DMS153 (cell line): ENCODE measurements at places on chromosomes 6 and 20.

DNA sequence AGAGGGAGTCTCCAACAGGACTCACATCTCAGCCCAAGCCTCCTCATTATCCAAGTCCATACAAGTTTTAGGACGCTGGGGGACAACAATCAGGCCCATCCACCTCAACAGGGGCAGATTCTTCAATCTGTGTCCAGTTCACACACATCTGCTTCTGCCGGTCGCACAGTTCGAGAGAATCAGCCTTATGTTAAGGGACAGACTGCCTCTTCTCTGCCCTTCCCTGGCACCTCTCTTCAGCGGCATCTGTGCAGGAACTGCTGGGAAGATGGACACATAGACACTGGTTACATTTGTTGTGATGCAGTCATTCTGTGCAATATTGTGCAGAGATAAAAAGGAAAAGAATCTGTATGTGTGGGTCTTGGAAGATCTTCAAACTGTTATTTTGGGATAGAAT lies 21.0 kb downstream of the ULBP1 start:
- no peak for DNase-seq

- no peak for DNase-seq
Measured at GRCh38 chr6:81708113-81708699, 44.3 kb downstream of the TENT5A start.

DNA sequence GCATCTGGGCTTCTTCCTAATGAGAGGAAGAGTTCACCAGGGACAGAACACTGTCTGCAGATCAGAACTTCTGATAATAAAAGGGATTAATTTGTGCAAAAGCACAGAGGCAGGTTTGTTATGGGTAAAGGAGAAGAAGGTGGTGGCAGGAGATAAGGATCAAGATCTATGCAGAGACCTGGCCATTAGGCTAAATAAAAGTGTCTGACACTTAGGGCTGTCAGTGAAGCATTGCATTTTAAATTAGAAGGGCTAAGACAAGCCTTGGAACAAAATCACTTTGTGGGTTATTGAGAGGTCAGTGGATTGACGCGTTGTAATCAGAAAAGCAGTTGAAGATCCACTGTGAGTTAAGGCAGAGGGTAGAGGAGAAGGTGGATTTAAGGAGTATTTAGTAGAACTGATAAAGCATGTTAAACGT lies 76.8 kb downstream of the MAP3K4 start:
- DNase-seq, result no peak

GRCh38 chr6:69128411-69128810 lies 493.3 kb downstream of the ADGRB3 start:
- DNase-seq, result no peak

DNA sequence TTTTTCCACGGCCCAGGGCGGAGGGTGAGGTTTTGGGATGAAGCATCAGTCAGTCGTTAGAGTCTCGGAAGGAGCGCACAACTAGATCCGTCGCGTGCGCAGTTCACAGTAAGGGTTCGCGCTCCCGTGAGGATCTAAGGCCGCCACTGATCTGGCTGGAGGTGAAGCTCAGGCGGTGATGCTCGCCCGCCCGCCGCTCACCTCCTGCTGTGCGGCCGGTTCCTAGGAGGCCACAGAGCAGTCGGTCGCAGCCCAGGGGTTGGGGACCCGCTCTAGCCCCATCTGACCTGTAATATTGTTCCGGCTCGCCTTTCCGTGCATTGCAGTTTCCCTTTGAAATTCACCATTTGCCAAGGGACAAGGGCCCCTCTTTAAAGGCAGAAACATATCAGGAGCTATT lies 244.7 kb downstream of the TFAP2C start:
- no peak for DNase-seq

- DNase-seq, result no peak
Measured at GRCh38 chr6:116511424-116512110, at the start of gene CALHM5. CALHM5 (plus strand) TSS chr6:116511639; CDS start chr6:116511697, 58 bp downstream.

DNA sequence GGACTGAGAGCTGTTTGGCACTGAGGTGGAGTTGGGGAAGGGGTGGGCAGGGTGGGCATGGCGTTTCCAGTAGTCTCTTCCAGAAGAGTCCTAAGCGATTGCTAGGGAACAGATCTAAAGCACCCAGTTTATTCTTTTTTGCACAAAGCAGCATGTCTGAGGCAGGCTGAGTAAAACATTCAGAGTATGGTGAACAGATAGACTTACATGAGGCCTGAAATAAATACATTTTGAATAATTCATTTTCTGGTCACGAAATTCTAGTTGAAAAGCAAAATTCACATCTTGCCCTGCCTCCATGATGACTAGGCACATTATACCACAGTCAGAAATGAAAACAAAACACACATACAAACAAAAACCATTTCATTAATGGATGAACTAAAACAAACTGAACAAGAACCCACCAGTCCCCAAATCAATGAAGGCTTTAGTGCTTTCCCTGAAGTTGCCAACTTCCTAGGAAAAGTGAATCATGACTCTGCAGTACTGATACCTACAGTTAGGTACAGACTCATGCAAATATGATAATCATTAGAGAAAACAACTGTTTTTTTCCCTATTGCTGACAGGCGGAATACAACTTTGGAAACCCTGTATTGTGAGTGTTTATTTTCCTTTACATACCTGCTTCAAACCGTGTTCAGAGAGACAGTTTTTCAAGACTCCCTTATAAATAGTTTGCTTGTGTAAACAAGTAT lies 702.9 kb upstream of the POU3F2 start:
- DNase-seq, result no peak

DNA sequence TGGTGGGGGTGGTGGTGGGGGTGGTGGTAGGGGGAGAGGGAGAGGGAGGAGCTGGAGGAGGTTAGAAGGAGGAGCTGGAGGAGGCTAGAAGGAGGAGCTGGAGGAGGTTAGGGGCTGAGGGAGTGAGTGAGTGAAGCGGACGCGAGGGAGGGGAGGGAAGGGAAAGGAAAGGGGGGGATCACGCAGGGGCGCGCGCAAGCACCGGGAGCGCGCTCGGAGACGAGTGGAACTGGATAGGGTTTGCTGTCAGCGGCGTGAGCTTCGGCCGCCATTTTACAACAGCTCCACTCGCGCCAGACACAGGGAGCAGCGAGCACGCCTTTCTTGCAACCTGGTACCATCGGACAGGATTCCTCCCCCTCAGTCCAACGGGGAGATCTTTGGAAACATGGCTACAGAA lies 90.5 kb upstream of the FERMT1 start:
- no peak for DNase-seq

DNA sequence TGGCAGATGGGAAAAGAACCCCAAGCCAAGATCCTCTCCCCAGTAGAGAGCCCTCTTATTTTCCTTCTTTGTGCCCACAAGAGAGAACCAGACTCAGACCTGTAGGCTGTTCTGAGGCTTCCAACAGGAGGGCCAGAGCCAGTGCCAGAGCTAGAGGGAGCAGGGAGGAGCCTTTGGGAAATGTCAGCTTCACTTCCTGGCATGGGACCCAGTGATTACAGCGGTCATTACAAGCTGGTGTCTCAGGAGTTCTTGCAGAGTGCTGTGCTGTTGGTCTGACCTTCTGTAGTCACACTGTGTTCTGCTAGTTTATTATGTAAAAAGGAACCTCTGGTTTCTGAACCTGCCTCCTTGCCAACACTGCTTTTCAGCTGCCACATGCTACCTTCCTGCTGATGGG lies 38.9 kb downstream of the STK35 start:
- no peak for DNase-seq

- no peak for DNase-seq
Measured at GRCh38 chr20:58128635-58129625, 99.5 kb downstream of the ANKRD60 start.

- no peak for DNase-seq
Measured at GRCh38 chr6:16697437-16698161, 63.7 kb downstream of the ATXN1 start.

DNA sequence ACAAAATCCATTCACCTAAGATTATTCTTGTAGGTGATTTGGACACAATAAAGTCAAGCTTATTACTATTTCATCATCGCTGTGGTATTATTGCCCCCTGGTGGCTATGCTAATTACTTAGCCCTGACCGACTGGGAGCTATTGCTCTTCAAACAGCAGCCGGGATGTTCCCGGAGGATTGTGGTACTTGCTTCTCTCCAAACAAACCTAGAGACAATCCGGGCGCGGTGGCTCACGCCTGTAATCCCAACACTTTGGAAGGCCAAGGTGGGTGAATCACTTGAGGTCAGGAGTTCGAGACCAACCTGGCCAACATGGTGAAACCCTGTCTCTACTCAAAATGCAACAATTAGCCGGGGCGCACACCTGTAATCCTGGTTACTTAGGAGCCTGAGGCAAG lies 15.4 kb upstream of the STMND1 start:
- DNase-seq, result no peak

GRCh38 chr6:153852481-153852880 lies 186.6 kb upstream of the OPRM1 start:
- no peak for DNase-seq

DNA sequence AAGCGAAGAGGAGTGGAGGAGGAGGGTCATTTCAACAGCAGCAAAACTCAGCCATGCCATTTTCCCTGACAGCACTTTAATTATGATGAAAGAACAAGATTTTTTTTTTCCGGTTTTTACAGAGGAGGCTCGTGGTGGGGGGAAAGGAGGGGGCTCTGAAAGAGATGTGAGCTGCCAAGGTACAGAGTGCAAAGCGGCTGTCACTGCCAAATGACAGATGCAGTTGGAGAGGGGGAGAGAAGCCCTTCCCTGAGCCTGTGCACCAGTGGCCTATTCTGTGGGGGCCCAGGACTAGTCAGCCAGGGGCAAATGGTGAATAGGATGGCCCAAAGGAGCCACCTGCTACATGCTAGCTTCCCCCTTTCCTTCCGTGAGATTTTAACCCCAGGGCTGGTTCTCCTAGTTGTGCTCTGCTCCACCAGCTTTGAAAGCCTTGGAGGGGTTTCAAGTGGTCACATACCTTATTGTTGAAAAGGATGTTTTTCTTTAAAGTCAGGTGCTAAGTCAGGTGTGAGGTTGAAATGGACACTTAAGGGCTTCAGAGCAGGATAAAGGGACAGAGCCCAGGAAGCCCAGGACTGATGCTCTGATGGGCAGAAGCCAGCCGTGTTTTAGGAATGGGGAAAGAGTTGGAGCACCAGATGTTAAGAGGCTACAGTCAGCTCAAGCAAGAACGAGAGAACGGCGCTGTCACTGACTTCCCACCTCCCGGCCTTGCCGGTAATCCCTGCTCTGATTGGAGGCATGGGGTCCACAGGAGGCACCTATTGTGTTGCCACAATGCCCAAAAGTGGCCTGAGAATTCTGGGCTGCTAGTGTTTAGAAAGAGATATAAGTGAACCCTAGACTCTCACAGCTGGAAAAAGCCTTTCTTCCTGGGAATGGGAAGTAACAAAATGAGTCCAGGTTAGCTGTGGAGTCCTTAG lies 24.8 kb downstream of the GNAS start:
- DNase-seq, result no peak

DNA sequence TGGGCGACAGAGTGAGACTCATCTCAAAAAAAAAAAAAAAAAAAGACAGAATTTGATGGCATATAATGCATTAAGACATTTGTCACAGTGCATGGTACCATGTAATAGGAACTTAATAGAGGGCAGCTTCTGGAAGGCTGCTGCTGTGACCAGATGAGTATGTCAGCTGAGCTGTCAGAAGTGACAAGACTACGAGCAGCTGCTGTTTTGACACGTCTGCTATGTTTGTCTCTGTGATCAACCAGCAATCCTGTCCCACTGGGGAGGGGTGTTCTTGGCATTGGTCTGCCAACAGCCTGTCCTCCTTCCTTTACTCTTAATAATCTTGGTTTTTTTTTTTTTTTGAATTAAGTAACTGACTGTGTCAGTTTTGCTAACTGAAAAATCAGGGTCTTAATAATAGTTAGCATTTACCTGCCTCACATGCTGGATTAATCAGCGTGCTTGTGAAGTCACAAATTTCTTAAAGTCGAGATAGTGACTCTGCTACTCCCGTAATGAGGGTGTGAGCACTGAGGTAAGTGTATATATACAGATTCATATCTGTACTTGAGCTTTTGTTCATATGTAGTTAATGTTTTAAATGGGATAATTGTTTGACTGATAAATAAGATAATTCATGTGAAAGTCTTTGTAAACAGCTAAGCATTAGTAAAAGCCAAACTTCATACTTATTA lies 152.4 kb downstream of the BMP2 start:
- no peak for DNase-seq

DNA sequence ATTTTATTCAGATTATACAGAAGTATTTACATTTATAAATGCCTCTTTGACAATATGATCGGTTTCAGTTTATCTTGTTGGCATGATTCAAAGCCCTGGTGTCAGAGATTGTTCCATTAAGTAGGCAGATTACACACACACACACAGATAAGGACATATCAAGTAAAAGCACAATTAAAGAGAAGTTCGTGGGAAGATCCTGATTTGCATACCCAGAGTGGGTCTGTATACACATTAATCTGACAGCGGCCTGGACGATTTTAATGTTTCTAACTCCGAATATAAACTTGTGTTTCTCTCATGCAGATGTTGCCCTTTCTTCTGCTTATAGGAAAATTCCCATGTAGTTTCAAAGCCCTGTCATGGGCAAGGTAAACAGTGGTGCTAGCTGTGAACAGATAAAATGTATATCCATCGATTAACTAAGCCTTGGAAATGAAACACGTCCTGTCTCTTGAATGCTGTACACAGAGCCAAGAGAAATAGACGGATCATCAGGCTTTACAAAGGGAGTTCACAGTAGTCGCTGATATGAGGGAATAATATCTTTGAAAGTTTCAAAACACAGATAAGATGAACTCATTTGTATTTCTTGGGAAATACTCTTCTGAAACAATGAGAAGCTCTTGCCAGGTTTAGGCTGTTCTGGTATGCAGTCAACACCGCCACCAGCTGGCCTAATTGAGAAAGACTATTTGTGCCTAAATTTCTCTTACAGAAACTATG lies 108.2 kb upstream of the GMDS start:
- DNase-seq, result peak; percentile 10

- no peak for DNase-seq
Measured at GRCh38 chr20:745683-746301, 22.5 kb downstream of the SLC52A3 start.

DNA sequence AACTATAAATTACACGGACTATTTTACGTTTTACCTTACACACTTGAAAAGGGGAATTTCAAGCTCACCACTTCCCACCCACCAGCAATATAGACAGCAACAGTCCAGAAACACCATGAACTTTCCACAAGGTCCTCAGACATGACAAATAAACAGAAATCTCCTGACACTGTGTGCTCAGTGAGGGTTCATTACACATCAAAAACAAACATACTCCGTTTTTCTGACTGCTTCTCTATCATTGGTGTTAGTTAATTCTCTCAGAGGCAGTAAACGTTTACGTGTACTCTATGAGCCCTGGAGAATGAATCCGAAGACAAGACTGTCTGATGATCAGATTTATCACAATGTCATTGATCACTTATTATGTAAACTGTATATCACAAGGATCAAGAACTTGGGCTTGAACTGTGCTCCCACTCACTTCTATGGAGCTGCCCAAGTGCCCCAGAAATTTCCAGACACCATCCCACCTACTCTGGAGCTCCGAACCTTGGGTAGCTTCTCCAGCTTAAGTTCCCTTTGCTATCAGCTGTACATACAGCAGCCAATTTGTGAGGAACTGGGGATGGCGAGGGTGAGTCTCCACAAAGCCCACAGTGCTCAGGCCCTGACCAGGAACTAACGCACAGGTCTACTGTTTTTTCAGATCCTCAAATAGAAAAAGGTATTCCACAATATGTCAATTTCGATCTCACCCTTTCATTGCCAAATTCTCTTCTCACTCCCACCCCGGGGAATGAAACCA lies 86.0 kb downstream of the ALDH8A1 start:
- no peak for DNase-seq
